ENCODE measurements at places on chromosomes 3 and 15.

DNA sequence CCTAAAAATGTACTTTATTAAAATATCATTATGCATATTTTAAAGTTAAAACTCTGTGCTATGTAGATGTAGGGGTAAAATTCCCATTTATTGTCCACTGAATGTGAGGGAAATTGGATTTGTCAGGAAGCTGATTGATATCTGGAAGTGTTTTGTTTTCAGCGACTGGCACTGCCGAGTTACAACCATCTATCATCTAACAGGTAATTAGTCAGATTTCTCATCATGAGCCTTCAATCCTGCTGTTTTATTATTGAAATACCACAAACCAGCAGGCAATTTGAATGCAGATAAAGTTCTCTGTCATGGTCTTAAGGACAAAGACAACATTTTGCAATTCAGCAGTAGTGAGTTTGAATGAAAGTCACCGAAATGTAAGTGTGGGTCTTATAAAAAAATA lies 40.5 kb downstream of the ZIC1 start:
- H3K4me3 ChIP-seq: no peak overlapping the region
- no peak for DNase-seq
- H3K27ac ChIP-seq: no peak overlapping the region
- no peaks in the 10 kb centered on the region for H3K36me3 ChIP-seq
- no peaks in the 10 kb centered on the region for H3K27me3 ChIP-seq

GRCh38 chr3:52146189-52146588 lies 8.0 kb downstream of the POC1A start:
- H3K27me3 ChIP-seq: no peaks in the 10 kb centered on the region
- H3K4me3 ChIP-seq: no peak overlapping the region
- no peaks in the 10 kb centered on the region for H3K36me3 ChIP-seq
- H3K27ac ChIP-seq: no peak overlapping the region
- H3K4me1 ChIP-seq: peaks cover 12% of the 10 kb centered on the region

DNA sequence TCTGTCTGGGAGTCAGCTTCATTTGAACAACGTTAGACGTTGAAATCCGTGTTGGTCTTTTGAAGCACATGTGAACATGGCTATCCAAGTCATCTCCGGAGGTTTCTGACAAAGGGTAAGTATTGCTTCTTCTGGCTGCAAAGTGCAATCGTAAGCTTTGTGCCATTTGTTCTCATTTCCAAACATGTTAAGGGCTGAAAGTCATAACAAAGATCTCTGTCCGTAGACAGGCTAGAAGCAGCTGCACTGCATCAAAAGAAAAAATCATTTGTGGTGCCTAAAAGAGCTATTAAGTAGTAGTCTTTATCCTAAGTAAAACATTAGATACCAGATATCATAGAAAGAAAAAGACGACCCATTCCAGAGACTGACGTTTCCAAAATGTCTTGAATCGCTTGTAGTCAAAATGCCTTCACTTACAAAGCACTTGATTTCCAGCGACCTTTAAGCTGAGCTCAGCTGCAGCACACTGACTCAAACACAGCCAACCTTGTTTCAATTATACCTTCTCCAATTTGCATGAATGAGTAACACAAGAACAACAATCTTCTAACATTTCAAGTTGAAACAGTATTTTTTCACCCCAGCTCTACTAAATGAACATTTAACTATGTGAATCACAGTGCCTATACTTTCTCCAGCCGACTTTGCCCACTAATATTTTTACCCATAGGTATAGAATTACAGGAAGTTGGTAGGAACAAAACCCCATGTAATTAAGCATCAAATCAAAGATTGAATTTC lies 76.6 kb downstream of the NEDD4 start:
- H3K4me1 ChIP-seq: no peaks in the 10 kb centered on the region
- no peak for DNase-seq
- H3K27me3 ChIP-seq: no peaks in the 10 kb centered on the region
- H3K4me3 ChIP-seq: no peak overlapping the region

- H3K4me3 ChIP-seq: no peak overlapping the region
- no peak for DNase-seq
- H3K27ac ChIP-seq: no peak overlapping the region
- no peaks in the 10 kb centered on the region for H3K27me3 ChIP-seq
- H3K36me3 ChIP-seq: peaks cover 5% of the 10 kb centered on the region
These were observed 19.6 kb downstream of the LRRFIP2 start for GRCh38 chr3:37154668-37155314.

DNA sequence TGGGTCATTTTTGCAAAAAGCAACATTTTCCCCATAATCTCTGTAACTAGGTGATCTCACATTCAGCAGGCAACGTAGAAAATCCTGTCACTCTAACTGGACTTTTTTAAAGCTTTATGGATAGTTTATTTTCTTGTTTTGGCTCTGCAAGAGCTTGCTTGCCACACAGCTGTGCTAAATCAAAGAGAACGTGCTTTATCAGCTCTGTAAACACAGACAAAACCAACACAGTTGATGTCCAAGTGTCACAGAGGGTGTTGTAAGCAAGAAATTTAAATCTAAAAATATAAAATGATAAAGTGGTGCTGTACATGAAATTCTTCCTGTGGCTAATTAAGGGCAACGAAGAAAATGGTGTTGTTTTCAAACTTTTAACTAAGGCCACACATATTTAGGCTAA lies 97.5 kb upstream of the STAC start:
- no peak overlapping the region for H3K4me3 ChIP-seq
- no peaks in the 10 kb centered on the region for H3K27me3 ChIP-seq
- H3K27ac ChIP-seq: no peak overlapping the region
- H3K4me1 ChIP-seq: no peaks in the 10 kb centered on the region
- DNase-seq: no peak

DNA sequence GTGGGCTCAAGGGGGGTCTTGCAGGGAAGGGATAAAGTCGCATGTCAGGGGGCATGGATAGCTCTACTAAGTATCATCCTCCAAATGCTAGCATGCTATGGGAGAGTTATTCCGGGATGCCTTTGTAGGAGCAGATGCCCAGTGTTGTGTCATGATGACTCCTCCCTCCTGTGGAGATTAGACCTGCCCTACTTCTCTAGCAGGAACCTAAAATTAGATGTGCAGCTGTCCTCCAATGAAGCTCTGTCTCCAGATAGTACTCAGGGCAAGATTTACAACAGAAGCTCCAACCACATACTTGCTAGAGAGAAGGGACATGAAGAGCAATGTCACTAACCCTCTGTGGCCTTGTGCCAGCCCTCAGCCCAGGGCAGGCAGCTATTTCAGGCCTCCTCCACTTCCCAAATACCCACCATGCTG lies 82.5 kb downstream of the AGBL1 start:
- H3K27me3 ChIP-seq: peaks cover 18% of the 10 kb centered on the region
- no peak for DNase-seq
- H3K4me3 ChIP-seq: no peak overlapping the region

DNA sequence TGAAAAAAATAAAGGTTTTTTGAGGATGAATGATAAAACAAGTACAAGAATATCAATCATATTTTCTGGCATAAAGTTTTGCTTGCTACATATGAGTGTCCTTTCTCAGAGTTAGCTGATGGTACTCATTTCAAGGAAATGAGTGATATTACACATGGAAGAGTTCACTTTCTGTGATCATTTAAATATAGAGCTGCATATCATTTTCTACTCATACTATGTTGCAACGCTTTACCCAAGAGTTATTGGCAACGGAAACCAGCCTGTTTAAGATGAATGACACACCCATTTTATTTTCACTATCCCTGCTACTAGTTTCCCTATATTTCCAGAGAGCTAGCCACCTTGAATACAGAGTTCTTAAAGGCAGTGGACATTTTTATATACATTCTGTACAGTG lies 35.4 kb upstream of the RBMS3 start:
- no peaks in the 10 kb centered on the region for H3K4me1 ChIP-seq
- no peaks in the 10 kb centered on the region for H3K27me3 ChIP-seq
- no peaks in the 10 kb centered on the region for H3K36me3 ChIP-seq
- peak overlapping the region; percentile 63 for H3K27ac ChIP-seq
- no peak for DNase-seq

- DNase-seq: peak; percentile 34
- H3K27me3 ChIP-seq: no peaks in the 10 kb centered on the region
These were observed 123.4 kb downstream of the ATP10A start for GRCh38 chr15:25739687-25740121.

DNA sequence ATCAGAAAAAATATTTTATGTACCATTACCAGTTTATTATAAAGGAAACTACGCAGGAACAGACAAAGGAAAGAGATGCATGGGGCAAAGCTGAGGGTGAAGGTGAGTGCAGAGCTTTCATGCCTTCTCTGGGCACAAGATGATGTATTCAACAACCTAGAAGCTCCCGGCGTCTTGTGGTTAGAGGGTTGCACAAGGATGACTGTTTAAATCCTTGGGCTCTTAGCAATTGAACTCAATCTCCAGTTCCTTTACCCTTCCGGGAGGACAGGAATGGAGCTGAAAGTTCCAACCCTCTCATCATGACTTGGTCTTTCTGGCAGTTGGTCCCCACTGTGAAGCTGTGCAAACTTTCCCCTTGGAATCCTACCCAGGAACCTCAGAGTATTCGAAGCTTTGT lies 542.0 kb downstream of the EPHA3 start:
- no peaks in the 10 kb centered on the region for H3K36me3 ChIP-seq
- no peak for DNase-seq
- no peak overlapping the region for H3K27ac ChIP-seq
- no peaks in the 10 kb centered on the region for H3K4me1 ChIP-seq
- no peak overlapping the region for H3K4me3 ChIP-seq
- no peaks in the 10 kb centered on the region for H3K27me3 ChIP-seq

DNA sequence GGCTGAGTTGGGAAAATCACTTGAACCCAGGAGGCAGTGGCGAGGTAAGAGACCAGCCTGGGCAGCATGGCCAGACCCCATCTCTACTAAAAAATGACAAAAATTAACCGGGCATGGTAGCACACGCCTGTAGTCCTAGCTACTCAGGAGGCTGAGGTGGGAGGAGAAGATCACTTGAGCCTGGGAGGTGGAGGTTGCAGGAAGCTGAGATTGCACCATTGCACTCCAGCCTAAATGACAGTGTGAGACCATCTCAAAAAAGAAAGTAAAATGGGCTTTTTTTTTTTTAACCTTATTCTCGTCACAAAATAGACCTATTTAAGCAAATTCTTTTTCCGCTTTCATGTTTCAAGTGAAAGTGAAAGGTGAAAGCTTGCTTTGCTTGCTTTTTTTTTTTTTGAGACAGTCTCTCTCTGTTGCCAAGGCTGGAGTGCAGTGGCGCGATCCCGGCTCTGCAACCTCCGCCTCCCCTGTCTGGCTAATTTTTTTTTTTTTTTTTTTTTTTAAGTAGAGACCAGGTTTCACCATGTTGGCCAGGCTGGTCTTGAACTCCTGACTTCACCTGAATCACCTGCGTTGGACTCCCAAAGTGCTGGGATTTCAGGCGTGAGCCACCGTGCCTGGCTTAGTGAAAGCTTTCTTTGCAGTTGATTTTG lies 3.6 kb downstream of the PDIA3 start:
- H3K27ac ChIP-seq: peak overlapping the region; percentile 83
- peaks cover 4% of the 10 kb centered on the region for H3K36me3 ChIP-seq
- peak overlapping the region; percentile 92 for H3K4me3 ChIP-seq

Measured in activated T-cell treated with anti-CD3 and anti-CD28 coated beads, Interleukin-2, amount 50 U/mL, for 72 hours (primary cell).